NCI-H1436 treated with DMSO at 0.1 percent for 48 hours (cell line): ENCODE measurements at places on chromosomes 5 and 9.

GRCh38 chr5:143117821-143118220 lies 285.7 kb downstream of the NR3C1 start:
- no peak for DNase-seq

DNA sequence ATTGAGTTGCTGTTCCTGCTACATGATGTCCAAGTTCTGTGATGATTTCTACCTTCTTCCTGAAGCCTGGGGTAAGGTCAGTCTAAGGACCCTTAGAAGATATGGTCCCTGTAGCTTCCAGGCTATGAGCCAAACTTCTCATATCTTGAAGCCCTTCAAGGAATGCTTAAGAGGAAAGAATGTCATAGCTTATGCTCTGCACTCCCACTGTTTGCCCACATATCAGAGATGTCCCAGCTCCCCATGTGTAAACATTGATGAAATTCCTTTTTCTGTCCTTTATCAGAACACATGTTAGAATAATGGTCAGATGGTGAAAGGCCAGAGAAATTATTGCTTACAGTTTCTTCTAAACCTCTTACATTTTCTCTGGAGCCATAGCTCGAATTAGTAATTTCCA lies 41.4 kb upstream of the RUSC2 start:
- no peak for DNase-seq

- no peak for DNase-seq
These were observed 59.8 kb upstream of the C5orf63 start for GRCh38 chr5:127133071-127133470.

DNA sequence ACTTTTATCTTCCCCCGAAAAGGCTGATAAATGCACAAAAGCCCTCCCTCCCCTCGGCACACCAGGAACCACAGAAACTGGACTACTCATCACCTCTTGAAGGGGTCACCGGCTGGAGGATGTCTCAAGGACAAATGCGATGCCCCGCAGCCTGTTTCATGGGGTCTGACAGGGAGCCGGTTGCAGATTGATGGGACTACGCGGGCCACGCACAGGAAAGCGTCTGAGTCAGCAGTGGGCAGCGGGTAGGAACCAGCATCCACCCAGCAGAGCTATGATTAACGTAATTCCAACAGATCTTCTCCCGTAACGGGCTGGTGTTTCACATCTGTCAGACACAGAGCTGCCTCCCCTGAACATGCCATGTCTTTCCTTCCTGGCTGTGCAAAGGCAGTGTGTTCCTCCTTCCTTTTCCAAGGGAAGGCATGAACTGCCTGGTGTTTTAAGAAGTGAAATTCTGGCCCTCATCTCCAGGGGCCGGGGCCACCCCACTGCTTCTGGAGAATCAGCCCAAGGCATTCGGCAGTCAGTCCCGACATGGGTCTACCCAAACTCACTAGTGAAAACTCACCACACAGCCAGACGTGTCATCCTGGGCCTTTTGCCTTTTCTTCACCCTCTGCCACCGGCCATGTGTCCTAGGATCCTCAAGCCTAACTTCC lies 144.4 kb upstream of the PHYKPL start:
- no peak for DNase-seq

DNA sequence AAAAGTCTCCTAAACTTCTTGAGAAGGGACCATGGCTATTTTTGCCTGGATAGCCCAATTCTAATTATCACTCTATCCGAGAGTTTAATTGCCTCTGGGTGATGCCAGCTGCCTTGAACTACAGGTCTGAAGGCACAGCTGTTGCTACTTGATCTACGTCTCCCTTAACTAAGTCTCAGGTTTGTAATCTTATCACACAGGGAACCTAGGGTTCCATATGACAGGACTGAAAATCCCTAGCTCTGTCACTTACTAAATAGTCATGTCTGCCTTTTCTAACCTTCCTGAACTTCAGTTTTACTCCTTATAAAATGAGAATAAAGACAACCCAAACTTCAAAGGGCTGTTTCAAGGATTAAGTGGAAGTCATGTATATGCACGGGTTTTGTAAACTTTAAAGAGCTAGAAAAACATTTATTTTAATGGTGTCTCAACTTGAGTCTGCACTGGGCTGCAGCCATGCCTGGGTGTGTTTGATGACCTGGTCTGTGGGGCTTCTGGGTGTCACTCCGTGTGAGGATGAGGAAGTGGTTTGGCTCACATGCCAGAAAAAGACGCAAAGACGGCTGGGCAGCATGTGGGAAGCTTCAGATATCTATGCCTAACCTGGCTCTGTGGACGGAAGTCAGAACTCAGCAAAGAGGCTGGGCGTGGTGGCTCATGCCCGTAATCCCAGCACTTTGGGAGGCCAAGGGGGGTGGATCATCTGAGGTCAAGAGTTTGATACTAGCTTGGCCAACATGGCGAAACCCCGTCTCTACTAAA lies 129.3 kb upstream of the SLC44A1 start:
- no peak for DNase-seq

GRCh38 chr9:82513976-82514735 lies 525.6 kb downstream of the SPATA31D1 start:
- DNase-seq, result no peak

GRCh38 chr5:110751902-110752762 lies 13.3 kb downstream of the SLC25A46 start:
- DNase-seq, result no peak

DNA sequence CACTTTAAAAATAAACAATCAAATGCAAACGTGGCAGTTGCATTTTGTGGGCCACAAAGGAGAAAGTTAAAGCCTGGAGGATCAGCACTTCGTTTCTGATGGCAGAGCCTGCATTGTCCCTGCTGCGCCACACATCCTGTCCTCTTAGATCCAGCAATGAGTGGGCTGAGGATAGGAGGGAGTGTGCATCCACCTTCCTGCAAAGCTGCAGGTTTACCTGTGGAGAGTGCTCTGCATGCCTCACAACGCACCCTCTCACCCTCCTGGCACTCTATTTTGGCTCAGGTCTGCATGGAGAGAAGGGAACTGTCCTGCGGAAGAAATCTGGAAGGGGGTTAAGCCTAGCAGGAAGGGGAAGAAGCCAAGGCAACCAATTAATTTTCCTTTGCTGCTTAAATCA lies 212.2 kb upstream of the SLC24A2 start:
- DNase-seq, result no peak

DNA sequence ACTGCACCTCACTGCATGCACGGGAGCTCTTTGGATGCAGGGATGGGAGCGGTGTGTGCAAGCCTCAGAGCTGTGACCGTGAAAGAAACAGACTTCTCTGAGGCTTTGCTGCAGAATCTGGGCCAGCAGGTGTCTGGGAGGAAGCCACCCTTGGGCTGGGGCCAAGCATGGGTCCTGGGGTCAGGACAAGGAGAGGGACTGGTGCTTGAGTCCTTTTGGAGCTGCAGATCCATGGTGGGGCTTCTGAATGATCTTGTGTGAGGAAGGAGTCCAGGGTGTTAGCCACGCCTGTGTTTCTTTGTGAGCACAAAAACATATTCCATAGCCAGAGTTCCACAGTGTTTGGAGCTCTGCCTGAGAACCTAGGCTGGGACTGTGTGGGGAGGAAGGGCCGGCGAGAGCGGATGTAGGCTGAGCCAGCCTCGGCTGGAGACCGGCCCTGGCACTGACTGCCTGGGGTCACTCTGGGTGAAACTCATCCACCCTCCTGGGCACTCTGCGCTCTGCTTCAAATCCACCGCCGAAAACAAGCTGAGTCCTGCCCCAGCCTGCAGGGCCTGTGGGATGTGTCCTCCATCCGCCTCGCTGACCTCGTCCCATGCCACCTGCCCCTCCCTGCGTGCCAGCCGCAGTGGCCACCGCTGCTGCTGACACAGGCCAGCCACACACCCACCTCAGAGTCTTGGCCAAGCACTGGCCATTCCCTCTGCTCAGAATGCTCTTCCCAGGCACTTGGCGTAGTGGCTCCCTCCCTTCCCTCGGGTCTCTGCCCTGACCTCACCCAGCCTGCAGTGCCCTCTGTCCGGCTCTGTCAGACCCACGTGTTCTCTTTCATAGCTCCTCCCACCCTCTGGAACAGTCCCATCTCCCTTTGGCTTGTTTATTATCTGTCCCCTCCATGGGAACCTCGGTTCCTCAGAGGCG lies 26.7 kb downstream of the ERGIC1 start:
- no peak for DNase-seq

DNA sequence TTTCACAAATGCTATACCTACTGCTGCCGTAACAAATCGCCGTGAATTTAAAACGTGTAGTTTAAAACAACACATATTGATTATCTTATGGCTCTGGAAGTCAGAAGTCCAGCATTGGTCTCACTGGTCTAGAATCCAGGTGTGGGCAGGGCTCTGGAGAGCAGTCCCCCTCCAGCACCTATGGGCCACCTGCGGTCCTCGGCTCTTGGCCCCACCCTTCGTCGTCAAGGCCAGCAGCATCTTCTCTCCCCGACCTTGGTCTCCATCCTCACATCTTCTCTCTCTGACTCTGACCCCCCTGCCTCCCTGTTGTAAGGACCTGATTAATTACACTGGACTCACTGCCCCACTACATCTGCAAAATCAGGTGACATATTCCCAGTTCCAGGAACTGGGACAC lies 106.4 kb upstream of the COL5A1 start:
- DNase-seq, result no peak

DNA sequence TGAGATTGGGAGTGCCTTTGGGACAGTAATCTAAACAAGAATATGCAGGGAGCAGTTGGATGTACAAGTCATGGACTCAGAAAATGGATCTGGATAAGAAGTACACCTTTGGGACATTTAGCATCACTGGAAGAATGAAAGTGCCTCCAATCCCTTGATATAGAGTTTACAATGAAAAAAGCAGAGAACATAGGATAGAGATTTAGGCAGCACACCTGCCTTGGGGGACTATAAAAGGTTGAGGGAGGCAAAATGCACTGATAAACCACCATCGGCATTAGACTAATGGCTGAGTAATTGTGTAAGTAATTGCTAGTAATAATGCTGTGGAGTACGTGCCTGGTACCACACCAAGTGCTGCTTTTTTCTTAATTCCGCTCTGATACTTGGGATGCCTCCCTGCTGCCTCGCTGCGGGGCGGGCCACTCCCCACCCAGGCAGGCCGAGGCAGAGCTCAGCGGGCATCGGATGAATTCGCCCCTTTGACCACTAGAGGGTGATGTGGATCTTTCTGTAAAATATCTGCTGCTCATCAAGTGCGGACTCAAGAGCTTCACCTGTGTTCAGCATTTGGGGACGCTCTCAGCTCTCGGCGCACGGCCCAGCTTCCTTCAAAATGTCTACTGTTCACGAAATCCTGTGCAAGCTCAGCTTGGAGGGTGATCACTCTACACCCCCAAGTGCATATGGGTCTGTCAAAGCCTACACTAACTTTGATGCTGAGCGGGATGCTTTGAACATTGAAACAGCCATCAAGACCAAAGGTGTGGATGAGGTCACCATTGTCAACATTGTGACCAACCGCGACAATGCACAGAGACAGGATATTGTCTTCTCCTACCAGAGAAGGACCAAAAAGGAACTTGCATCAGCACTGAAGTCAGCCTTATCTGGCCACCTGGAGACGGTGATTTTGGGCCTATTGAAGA lies 99.9 kb downstream of the ANKRD18B start:
- DNase-seq, result peak; percentile 5

DNA sequence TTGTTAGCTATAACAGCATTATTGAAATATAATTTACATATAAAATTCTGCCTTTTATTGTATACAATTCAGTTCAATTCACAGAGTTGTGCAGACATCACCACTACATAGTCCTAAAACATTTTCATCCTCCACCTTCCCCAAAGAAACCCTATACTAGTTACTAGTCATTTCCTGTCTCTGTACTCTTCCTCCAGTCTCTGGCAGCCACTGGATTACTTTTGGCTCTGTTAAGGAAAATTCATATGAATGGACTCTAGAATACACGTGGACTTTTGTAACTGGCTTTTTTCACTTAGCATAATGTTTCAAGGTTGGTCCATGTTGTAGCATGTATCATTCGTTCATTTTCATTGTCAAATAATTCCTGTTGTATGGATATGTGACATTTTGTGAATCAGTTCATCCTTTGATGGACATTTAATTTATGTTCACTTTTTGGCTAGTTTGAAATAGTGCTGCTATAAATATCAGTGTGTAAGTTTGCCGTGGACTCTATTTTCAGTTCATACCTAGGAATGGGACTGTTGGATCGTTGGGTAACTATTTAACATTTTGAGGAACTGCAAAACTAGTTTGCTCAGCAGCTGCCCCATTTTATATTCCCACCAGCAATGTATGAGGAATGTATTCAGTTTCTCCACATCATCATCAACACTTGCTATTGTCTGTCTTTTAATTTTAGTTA lies 9.7 kb downstream of the ICE1 start:
- DNase-seq, result no peak

DNA sequence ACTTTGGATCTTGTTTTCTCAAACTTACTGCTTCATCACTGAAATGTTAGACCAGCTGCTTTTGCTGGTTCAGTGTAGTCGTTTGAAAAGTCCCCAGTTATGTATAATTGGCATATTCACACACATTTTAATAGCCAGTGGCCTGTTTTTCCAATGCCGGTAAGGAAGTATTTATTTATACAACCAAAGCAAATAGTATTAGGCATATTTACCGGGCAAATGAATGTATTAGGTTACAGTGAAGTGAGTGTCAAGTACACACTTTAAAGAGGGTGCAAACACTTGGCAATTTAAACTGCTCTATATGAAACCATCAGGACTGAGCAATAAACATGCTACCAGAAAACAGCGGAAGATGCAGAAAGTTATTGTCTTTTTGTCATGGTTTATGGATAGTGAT lies 242.9 kb downstream of the MCTP1 start:
- DNase-seq, result no peak

DNA sequence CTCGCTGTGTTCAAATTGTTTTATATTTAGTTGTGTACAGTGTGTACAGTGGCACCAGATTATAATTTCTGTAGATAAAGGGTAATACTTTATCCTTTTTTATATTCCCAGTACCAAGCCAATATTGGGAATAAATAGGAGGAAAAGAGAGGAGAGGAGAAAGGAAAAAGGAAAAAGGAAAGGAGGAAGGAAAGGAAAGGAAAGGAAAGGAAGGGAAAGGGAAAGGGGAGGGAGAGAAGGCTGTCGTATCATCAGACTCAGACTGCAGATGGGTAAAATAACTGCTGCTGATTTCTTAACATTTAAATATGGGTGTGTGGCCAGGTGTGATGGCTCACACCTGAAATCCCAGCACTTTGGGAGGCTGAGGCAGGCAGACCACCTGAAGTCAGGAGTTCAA lies 51.0 kb downstream of the C5orf22 start:
- DNase-seq, result no peak
